ENCODE measurements at places on chromosomes 2 and 18.
A peak's percentile ranks its signal among the peaks of the same experiment; 100 is the strongest.

DNA sequence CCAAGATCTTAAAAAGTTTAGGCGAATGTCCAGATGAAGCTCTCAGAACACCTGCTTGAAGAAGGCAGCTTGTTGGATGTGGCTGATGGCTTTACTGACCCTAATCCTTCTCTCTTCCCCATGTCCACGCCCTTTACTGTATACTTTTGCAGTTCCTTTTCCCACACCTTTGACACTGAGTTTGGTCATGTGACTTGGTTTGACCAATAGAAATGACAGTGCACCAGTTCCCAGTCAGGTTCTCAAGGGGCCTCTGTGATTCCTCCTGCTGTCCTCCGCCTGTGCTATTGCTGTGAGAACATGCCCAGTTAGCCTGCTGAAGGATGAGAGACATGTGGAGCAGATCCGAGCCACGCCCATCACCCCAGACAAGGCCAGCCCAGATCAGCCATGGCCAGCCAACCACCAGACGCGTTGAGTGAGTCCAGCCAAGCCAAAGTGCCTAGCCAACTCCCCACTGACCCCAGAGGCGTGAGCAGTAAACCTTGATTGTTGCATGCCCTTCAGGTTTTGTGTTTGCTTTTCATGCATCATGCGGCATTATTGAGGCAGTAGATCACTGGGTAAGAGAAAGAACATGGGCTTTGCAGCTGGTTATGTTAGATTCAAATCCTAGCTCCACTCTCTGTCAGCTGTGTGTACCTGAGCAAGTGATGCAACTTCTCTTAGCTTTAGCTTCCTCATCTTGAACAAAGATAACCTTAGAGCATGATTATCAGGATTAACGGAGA, 258.0 kb upstream of the SIX2 start:
- DNase-seq: no peak

- DNase-seq: peak; percentile 15
Observed at GRCh38 chr2:25043241-25043867, 1.5 kb downstream of the EFR3B start.

GRCh38 chr2:98551316-98551715, 57.0 kb downstream of the COA5 start:
- peak; percentile 32 for DNase-seq

DNA sequence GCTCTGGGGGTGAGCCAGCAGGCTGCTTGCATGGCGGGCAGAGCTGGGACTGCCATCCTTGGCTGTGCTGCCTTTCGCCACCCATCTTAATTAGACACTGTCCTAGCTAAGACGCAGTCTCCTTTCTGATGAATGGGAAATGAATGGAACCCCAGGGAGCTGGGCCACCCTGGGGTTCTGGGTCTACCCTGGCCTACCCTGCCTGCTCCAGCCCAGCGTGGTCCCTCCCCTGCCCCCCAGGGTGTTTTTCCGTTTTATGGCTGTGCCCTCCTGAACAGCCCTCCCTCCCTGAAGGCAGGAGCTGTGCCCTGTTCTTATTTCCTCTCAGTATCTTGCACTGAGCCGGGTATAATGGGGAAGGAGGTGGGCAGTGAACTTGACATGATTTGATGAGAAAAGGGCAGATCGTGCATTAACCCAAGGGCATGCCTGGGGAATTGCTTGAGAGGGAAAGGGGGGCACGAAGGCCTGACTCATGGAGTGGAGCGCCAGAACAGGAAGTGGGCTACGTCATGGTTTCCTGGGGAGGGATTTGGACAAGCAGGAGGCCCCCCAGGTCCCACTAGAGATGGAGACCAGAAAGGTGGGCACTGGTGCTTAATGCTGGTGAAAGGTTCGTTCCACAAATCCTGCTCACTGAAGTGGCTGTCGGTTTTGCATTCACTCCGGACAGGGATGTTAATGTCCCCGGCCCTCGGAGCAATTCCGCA, 165.0 kb downstream of the KLHL29 start:
- DNase-seq: no peak

DNA sequence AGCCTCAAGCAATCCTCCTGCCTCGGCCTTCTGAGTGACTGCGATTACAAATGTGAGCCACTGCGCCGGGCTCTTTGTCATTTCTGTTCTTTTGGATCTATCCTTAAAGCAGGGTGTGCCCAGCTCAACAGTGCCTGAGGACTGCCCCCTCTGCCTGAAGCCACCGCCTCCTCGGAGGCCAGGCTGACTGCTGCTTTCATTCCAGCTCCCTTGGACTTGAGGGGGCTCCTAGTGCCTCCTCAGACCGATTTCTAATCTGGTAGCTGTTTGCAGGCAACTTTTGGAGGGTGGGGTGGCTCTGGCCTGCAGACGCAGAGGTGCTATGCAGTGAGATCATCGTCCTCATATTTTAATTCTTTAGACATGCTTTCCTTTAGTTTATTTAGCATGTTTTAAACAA, 35.9 kb upstream of the KLF11 start:
- DNase-seq: no peak

GRCh38 chr2:36389091-36389564, 33.5 kb downstream of the CRIM1 start:
- no peak for DNase-seq

DNA sequence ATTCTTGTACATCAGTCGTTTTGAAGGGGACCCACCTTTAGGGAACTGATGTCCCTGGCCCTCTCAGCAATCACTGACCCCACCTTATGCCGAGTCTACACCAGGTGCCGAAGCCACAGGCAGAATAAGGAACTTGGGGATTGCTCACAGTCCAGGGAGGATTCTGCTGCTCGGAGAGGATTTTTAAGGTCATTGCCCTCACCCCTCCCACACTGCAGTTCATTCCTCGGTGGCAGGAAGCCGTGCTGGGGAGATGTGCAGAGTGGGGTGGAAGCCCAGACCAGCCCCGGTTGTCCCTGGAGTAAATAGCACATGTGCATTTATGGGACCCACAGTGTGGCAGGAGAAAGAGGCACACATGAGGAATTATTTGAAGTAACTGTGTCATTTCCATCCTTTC, 50.4 kb downstream of the PLB1 start:
- no peak for DNase-seq

DNA sequence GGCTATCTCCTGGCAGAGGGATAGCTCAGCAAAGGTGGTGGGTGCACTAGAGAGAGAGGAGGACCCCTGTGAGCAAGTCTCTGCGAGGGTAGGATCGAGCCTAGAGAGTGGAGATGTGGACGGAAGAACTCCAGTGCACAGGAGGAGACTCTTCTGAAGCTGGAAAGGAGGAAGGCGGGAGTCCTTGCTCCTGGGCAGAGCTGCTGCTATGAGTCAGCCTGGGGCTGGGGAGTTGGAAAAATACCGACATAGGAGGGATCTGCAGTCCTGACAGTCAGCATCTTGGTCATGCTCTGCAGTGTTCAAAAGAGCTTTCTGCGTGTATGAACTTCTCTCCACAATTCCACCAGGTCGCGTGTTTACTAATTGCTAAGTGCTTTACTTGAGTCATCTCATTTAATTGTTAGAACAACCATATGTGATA, 233.8 kb downstream of the LDLRAD4 start:
- no peak for DNase-seq

- DNase-seq: no peak
Observed at GRCh38 chr2:221480163-221480562, 91.9 kb downstream of the EPHA4 start.

DNA sequence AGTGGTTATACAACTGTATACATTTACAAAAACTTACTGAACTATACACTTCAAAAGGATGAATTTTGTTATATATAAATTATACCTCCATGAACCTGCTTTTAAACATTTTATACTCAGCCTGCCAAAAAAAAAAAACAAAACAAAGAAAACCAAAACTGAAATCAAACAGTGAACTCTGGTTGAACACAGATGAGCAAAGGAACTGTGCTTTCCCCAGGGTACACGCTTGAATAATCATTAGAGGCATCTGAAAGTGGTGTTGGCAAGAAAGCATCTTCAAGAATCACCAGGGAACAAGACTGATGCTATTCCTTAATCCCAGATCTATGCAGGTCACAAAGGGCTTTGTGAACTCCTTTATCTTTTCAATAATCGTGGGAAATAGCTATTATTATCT, 77.0 kb upstream of the LYPD1 start:
- DNase-seq: no peak
